ENCODE measurements at places on chromosomes 12 and 14.
A peak's percentile ranks its signal among the peaks of the same experiment; 100 is the strongest.

GRCh38 chr12:69755302-69755701 lies 16.6 kb downstream of the RAB3IP start:
- no peak for DNase-seq

DNA sequence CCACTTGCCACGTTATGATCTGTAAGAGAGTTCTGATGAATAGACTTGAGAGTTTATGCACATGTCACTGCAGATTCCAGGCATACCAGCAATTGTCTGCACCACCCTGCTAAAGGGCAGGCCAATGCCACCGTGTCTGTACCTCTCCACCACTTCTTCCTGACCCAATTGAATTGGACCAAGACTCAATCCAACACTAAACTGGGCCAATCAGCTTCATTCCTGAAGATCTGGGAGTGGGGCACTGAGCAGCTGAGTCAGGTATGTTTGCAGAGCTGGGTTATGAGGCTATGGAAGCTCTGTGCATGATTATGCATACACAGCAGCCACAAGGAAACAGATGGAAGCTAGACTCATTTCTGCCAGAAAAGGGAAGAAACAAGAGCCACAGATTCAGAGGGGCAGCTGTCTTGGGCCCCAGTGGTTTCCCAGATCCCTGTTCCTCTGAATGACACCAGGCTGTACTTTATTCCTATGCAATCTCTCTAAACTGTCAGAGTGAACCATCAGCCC lies 28.0 kb downstream of the DAO start:
- no peak for DNase-seq

DNA sequence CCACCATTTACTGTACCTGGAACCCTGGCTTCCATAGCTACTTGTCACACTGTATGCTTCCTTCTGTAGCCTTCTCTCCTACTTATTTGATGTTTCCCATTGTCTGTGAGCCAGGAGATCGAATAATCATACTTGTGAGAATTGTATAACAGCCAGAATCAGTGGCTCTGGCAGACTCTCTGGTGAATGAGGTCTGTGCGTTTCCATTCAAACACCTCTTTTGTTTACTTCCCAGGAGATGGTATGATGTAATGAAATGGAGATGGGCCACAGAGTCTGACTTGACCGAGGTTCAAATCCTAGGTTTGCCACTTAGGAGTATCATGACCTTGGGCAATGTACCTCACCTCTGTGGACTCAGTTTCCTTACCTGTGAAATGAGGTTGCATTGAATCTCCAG lies 35.7 kb upstream of the CLMN start:
- DNase-seq = no peak

DNA sequence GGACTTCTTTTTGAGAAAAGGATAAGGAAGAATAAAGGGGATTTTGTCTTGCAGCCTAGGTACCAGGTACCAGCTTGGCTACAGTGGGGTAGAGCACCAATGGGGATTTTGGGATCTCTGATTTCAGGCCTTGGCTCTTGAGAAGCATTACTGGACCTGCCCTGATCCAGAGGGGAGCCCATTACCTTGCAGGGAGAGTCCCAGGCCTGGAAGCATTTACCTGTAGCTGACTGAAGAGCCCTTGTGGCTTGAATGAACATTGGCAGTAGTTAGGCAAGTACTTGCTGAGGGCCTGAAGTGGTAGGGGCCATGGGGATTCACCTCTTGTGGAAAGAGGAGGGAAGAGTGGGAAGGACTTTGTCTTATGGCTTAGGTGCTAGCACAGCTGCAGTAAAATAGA lies 308.2 kb upstream of the FBXO33 start:
- no peak for DNase-seq

DNA sequence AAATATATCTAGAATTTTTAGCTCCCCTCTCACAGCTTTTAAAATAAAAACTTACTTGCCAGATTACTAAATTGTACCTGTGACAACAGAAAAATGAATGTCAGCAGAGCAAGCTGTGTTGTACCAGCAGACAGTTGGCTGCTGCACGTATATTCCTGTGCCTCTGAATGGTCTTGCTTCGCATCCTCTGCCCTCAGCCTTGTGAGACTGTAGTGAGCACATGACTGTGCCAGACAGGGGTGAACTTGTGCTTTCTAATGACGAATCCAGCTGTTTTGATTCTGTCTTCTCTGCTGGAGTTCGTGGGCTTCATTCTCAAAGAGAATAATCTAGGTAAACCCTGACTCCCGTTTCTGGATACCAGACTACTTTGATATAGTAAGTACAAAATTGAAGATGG lies 58.3 kb upstream of the FRMD6 start:
- DNase-seq = no peak

DNA sequence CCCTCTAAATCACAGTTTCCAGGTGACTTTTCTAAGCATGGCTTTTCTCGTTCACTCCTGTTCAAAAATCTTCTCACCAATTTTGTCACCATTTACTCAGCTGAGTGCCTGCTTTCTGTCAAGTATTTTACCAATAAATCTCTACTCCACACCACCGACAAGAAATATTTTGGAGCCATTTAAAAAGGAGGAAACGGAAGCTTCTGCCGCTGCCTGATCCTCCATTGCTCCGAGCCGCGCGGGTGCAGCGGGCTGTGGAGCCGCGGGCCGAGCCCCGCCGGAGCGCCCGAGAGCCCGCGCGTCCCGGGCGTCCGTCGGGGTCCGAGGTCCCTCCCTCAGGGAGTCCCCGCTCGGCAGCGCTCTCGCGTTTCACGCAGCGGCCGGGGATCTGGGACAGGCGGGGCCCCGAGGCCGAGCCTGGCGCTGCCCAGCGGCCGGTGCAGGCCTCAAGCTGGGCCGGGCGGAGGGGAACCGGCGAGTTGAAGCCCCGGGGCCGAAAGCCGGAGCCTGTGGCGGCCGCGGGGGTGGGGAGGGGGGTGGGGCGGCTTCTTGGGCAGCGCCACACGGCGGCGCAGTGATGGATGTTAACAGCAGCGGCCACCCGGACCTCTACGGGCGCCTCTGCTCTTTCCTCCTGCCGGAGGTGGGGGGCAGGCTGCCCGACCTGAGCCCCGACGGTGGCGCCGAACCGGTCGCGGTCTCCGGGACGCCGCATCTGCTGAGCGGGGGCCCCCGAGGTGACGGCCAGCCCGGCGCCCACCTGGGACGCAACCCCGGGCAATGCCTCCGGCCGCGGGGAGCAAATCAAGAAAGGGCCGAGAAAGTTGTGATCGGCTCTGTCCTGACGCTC lies 1.1 kb upstream of the HEBP1 start:
- DNase-seq = peak; percentile 42

DNA sequence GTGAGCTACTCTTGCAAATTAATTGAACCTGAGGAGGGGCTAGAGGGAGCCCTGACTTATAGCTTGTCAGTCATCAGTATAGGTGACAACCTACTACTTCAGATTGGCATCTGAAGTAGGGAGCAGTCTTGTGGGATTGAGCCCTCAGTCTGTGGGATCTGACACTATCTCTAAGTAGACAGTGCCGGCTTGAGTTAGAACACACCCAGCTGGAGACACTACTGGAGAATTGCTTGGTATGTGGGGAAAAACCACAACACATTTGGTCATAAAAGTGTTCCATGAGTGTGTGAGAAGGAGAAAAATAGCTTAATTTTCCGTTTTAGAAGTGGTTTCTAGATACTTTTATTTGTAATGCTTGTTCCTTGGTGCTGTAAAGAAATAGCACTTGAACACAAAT lies 30.5 kb upstream of the DDHD1 start:
- DNase-seq = peak; percentile 6

GRCh38 chr14:91649930-91650329 lies 82.0 kb downstream of the CATSPERB start:
- peak; percentile 71 for DNase-seq

DNA sequence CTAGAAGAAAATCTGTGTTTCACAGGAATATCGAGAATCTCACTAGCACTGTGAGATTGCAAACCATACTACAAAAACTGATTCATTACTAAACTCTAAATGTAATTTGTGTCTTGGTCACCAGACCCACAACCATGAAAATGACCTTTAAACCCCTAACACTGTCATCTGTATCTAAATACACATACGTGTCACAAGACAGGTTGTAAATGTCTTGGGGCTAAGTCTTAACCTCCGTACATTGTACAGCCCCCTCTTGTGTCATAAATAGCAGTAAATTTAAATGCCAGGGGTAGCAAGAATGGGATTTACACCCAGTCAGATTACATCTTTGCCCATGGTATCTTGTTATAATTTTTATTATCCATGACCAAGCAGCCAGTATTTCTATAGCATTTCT lies 117.3 kb downstream of the GPR135 start:
- no peak for DNase-seq

GRCh38 chr12:8852119-8852518 lies 29.7 kb downstream of the A2ML1 start:
- DNase-seq = no peak

- DNase-seq = peak; percentile 55
Observed at GRCh38 chr12:110741341-110742095, 1.2 kb downstream of the PPP1CC start.

DNA sequence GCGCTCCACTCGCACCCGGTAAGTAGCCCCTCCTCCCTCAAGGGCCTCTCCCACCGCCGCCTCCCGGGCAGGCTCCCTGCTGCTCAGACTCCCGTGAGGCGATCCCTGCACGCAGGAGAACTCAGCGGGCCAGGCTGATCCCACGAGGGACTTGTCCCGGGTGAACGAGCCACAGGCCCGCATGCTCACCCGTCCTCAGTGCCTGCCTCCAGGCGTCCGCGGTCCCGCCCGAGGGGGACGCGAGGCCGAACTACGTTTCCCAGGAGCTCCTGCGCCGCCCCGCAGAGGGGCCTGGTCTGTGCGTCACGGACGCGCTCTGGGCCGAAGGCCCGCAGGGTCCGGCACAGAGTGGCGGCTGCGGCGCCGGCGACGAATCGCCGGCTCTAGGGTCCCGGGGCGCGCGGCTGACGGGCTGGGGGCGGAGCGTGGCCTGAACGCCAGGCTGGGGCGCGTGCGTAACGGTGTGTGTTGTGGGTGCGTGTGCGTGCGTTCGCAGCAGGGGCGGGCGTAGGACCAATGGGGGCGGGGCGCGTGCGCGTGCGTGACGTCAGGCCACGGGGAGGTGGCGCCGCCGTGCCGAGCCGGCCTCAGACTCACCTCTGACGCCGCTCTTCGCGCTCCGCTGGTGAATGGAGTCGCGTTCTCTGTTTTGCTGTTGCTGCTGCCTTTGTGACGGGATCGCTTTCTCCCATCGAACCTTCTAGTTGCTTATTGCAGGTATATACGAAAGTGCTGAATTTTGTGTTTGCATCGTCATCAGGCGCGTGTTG lies at the start of the genes ZNF10 and ZNF891:
TSS of gene ZNF10 (plus strand) at position 590 of the 770 bp plus-strand sequence. CDS start 13,866 bp downstream, outside the sequence.
TSS of gene ZNF891 (minus strand) at position 237 of the 770 bp plus-strand sequence. CDS start 8,356 bp downstream, outside the sequence.
- DNase-seq = peak; percentile 94

DNA sequence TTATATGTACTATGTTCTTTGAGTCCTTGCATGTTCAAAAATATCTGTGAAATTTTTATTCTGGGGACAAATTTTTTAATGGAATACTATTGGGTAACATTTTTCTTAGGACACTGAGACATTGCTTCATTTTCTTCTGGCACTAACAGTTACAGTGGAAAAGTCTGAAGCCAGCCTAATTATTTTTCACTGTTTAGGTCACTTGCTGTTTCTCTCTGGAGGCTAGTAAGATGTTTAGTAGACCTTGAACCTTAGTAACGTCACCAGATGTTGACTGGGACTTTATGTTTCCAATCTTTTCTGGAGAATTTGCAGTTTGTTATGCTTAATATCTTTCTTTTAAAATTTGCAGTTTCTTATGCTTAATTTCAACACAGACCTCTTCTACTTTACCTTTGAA lies 12.3 kb upstream of the EPYC start:
- DNase-seq = no peak
